HCT116 (cell line): ENCODE measurements at places on chromosomes 2 and 18. TPM values are rescaled to one million over a fixed set of nuclear protein-coding genes. Genes with fewer than 3 reads are reported as not detected.
A peak's percentile ranks its signal among the peaks of the same experiment; 100 is the strongest.

- no peak overlapping the region for H3K4me3 ChIP-seq
- H3K27ac ChIP-seq, result no peak overlapping the region
- no peak for DNase-seq
- H3K36me3 ChIP-seq, result no peaks in the 10 kb centered on the region
- H3K4me1 ChIP-seq, result no peaks in the 10 kb centered on the region
- no peaks in the 10 kb centered on the region for H3K27me3 ChIP-seq
Measured at GRCh38 chr2:122486705-122487415, 731.4 kb downstream of the TSN start.

DNA sequence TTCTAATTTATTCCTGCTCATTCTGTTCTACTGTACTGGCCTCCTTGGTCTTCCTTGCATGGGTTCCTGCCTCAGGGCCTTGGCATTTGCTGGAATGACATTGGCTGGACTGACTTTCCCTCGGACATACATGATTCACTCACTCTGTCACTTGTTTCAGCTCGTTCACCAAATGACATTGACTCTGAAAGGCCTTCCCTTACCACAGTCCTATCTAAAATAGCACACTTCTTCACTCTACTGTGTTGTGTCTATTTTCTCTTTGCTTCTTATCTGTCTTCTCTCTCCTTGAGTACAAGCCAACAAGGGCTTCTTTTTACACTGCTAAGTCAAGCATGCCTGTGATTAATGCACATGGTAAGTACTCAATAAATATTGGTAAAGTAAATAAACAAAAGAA, 65.6 kb downstream of the SCG2 start:
- DNase-seq, result no peak
- H3K27me3 ChIP-seq, result no peaks in the 10 kb centered on the region
- peaks cover 39% of the 10 kb centered on the region for H3K4me1 ChIP-seq
- H3K27ac ChIP-seq, result peak overlapping the region; percentile 84

GRCh38 chr2:54497763-54498680, 41.9 kb downstream of the SPTBN1 start:
- H3K27ac ChIP-seq, result no peak overlapping the region
- H3K27me3 ChIP-seq, result no peaks in the 10 kb centered on the region
- no peak overlapping the region for H3K4me3 ChIP-seq
- peaks cover 4% of the 10 kb centered on the region; the same call in 1 of the 2 replicates for H3K4me1 ChIP-seq
- DNase-seq, result no peak
- H3K36me3 ChIP-seq, result no peaks in the 10 kb centered on the region

DNA sequence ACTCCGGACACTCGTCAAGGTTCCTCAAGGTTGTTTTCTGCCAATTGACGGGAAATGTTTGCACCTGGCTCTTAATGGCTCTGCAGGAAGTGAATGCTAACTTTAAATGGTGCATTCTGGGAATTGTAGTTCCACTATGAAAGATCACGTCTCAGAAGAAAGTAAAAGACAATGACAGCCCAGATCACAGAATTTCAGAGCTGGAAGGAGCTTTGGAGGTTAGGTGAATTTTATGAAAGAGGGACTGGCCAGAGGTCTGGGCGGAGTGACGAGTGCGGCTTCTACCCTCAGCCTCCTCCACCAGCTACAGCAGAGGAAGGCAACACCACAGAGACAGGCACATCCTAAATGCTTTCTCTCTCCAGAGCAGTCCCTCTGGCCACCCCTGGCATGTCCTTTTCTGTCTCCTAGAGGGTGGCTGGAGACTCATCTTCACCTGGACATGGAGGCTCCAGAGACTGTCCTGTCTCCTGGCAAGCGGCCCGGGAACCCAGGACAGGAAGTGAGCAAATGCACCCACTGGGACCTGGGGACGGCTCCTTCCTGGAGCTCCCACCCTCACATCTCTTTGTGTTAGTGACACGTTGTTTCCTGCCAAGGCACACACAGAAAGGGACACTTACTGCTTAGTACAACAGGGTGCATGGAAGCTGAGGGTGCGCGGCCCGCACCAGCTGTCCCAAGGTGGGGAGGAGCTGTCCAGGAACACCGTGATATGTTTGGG, 19.4 kb downstream of the THAP4 start:
- H3K36me3 ChIP-seq, result peaks cover 3% of the 10 kb centered on the region; the same call in 1 of the 2 replicates
- no peak overlapping the region for H3K27ac ChIP-seq
- no peak overlapping the region for H3K4me3 ChIP-seq
- no peaks in the 10 kb centered on the region for H3K27me3 ChIP-seq

DNA sequence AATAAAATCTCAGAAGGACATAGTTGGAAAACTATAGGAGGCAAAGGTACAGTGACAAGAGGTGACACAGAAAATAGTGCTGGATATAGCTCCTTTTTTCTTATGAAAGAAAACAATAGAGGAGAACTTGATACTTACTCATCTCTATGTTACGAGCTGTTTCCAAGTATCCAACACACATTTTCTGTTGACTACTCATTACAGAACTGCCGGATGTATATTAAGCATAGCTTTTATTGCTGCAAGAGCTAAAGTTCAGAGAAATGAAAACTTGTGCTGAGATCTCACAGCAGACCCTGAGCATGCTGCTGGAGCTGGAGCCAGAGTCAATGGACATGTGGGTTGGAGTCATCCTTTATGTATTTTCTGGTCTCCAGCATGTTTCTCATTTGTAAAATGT, 210.0 kb upstream of the NT5C1B start:
- no peak overlapping the region for H3K27ac ChIP-seq
- H3K4me1 ChIP-seq, result no peaks in the 10 kb centered on the region
- peaks cover 10% of the 10 kb centered on the region; the same call in 1 of the 2 replicates for H3K27me3 ChIP-seq
- DNase-seq, result no peak
- no peaks in the 10 kb centered on the region for H3K36me3 ChIP-seq

Gene SOCS6
- 53.4 TPM for total RNA-seq

DNA sequence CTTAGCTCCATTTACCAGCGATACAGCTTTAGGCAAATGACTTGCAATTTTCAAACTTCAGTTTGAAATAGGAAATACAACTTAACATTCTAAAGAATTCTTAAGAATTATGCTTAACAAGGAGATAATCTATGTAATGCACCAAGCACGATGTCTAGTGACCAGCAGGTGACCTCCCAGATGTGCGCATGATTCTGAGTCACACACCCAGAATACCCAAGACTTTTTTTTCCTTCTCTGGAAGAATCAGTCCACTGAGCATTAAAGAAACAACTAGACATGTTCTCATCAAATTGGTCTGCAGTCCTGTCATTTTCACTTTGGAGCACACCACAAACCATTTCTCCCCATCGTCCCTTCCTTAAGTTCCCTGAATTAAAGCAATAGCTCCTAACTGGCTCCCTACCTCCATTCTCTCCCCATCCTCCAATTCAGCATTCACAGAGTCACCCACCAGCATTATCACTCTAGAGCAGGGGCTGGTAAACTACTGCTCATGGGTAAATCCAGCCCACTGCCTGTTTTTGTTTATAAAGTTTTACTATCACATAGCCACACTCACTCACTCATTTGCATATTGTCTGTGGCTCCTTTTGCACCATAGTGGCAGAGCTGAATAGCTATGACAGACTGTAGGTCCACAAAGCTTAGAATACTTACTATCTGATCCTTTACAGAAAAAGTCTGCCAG, 13.2 kb downstream of the EVA1A start:
- DNase-seq, result no peak
- H3K27me3 ChIP-seq, result peaks cover 10% of the 10 kb centered on the region; the same call in 1 of the 2 replicates
- H3K27ac ChIP-seq, result no peak overlapping the region
- no peaks in the 10 kb centered on the region; the same call in 1 of the 2 replicates for H3K4me1 ChIP-seq
- no peak overlapping the region for H3K4me3 ChIP-seq
- no peaks in the 10 kb centered on the region for H3K36me3 ChIP-seq

Gene REG3G
- 0.86 TPM for total RNA-seq

Gene TMEM198
- 2.1 TPM for total RNA-seq

Gene GPBAR1
- 0.27 TPM for total RNA-seq

Gene CFAP210
- not detected for total RNA-seq

Gene CFAP65
- total RNA-seq, result 0.52 TPM

- H3K27me3 ChIP-seq, result no peaks in the 10 kb centered on the region
- no peak overlapping the region for H3K4me3 ChIP-seq
- peaks cover 9% of the 10 kb centered on the region; the same call in 1 of the 2 replicates for H3K4me1 ChIP-seq
- no peaks in the 10 kb centered on the region for H3K36me3 ChIP-seq
- H3K27ac ChIP-seq, result no peak overlapping the region
- no peak for DNase-seq
Measured at GRCh38 chr2:134218414-134218813, 35.5 kb upstream of the MGAT5 start.

Gene SMAD7
- 7.2 TPM for total RNA-seq

DNA sequence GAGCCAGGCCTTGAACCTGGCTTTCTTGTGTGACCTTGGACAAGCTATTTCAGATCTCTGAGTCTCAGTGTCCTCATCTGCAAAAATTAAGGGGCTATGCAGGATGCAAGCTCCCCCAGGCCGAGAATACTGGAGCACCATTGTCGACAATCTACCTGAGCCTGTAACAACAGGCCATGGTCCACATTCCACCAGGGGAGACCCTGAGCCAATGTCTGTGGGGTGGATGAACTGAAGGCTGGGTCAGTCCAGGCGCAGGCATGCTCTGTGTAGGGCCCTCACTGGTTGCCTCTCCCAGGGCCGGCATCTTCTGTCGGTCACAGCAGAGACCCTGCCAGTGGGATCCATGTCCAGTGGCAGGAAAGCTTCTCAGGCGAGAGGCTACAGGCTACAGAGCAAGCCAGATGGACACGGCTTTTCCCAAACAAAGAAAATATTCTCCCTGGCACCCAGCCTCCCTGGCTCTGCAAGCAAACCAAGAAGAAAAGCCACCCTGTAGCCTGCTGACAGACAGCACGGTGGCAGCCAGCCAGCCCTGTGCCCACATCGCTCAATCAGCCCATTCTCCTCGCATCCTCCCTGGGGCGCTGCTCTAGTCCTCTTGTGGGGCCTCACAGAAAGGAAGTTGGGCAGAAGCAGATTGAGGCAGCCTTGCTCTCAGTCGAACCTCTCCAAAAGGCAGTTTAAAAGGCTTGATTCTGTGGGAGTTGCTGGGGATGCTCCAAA, 48.7 kb upstream of the FZD7 start:
- peaks cover 8% of the 10 kb centered on the region for H3K4me1 ChIP-seq
- H3K36me3 ChIP-seq, result no peaks in the 10 kb centered on the region
- no peak for DNase-seq
- no peaks in the 10 kb centered on the region for H3K27me3 ChIP-seq
- no peak overlapping the region for H3K27ac ChIP-seq
